ENCODE measurements at places on chromosomes 7 and 10. TPM values are rescaled to one million over a fixed set of nuclear protein-coding genes. Genes with fewer than 3 reads are reported as not detected.

The SLC37A3 gene
- 34.7 TPM for total RNA-seq

The MMD2 gene
- not detected for total RNA-seq

The FAM24B gene
- total RNA-seq, result 14.6 TPM

DNA sequence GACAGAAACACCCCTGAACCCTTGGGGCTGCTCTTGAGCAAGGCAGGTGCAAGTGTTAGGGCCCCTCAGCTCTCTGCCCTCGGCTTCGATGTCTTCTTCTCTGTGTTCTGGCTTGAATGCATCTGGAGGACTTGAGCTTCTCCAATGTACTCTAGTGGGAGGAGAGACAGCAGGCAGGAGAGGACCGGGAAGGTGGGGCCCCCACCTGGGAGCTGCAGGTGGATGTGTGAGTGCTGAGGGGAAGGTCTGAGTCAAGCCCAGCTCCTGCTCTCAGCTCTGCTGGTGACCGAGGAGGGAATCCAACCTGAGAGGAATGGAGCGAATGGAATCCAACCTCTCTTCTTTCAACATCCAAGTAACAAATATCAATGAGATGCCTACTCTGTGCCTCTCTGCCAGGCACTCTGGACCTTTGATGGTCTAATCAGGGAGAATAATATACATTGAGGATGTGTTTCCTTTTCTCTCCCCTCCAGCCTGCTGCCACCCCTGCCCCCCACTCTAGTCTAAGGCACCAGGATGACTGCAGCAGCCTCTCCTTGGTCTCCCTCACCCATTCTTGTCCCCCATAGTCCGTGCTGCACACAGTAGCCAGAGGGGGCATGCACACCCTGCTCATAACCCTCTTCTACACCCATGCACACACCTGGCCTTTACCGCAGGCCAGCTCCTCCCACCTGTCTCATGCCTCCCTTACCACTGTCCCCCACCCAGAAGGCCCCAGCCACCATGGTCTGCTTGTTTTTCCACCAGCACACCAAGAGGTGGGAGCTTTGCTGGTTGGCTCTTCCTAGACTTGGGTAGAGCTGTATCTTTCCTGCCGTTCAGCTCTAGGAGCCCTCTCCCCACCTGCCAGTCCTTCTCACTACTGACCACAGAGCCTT, 13.6 kb downstream of the TBATA start:
- DNase-seq, result no peak

GRCh38 chr7:131072505-131073091, 255.1 kb upstream of the MKLN1 start:
- DNase-seq, result no peak

- no peak for DNase-seq
Measured at GRCh38 chr7:10156972-10157371, 816.7 kb upstream of the PHF14 start.

GRCh38 chr10:61215246-61215645, 237.9 kb downstream of the TMEM26 start:
- DNase-seq, result no peak

GRCh38 chr7:66778201-66778600, 37.7 kb downstream of the RABGEF1 start:
- no peak for DNase-seq

GRCh38 chr7:155223503-155223902, 74.2 kb upstream of the INSIG1 start:
- DNase-seq, result no peak

DNA sequence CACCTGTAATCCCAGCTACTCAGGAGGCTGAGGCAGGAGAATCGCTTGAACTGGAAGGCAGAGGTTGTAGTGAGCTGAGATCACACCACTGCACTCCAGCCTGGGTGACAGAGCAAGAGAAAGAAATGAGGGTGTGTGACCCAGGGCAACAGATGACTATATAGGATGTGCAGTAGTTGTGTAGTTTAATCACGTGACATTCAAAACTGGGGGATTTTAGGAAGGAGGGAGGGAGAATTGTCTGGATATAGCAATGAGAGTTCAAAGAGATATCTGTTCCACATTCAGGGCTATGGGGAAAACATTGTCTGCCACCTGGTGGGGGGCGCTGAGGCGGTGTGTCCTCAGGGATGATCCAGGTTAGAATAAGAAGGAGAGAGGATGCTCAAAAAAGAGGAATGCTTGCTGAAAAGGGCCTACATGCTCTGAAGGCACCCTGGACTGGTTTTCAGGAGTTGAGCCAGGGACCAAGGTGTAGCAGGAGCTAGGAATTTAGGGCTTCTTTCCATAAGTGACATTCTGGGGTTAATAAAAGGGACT, 7.8 kb upstream of the ZYX start:
- no peak for DNase-seq

DNA sequence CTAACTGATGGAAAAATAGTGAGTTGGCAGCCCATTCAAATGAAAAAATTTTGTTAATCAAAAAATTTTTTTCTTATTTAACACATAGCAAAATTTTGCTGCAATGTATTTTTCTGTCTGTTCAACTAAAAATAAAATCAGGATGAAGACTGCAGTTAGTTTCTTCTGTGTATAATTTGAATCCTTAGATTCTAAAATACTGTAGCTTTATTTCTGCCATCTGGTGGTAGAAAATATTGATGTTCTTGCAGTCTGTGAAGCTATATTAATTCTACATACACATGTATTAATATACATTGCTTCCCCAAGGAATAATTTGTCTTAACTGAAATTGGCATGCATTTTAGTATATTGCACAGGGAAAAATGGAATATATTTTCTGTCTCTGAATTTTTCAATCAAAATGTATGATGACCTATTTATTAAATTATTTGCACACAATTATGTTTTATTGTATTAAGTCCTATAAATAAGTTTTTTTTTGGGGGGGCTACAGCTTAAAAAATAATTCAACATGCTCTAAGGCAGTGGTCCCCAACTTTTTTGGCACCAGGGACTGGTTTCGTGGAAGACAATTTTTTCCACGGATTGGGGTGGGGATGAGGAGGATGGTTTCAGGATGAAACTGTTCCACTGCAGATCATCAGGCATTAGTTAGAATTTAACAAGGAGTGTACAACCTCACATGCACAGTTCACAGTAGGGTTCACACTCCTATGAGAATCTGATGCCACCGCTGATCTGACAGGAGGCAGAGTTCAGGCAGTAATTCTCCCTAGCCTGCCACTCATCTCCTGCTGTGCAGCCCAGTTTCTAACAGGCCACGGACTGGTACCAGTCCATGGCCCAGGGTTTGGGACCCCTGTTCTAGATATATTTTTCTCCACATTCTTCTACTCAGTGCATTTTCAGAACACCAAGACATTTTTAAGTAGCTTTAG, 119.4 kb downstream of the GNAT3 start:
- DNase-seq, result no peak

GRCh38 chr10:4270116-4270515, 485.1 kb upstream of the KLF6 start:
- DNase-seq, result peak; percentile 35

DNA sequence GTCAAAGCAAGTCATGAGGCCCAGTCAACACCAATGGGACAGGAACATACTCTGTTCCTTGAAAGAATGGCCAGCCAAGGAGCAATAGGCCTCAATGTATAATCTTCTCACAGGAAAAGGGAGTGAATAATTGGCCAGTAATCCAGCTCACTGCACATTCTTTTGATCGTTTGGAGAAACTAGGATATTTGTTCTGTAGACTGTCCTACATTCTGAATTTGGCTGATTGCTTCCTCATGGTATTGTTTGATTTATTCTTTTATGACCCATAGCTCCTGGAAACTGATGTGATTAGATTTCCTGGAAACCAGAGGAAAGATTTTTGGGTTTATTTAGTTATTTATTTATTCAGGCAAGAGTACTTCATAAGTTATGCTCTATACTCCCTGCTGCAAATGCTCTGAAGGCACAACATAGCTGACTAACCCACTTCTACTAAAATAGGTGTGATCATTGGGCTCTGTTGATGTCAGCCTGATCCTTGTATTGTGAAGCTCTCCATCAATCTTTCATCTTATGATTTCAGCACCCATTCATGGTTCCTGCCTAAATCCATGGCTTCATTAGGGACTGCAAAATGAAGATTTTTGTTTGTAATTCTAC, 745.2 kb downstream of the SUGCT start:
- no peak for DNase-seq
